ENCODE measurements at places on chromosomes 1 and 21.

DNA sequence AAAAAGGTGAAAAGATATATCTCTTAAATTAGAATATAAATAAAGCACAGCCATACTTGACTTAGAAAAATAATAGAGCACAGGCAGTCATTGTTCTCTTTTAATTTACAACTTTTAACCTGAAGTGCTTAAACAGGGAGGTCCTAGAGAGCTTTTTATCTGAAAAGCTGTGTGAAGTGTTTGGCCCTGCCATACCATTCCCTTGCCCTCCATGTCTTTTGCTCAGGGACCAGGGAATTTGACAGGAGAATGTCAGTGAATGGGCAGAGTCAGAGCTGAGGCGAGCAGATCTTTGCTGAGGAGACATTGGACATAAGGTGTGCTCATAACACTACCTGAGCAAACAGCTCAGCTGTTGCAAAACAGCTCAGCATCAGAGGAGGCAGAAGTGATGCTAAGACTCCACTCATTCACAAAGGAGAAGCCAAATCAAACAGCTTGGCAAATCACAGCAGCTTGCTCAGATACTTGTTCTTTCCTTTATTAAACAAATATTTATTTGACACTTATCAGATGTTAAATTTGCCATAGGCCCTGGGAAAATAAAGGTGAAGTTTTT is 14.9 kb upstream of the MGST3 start:
- DNase-seq, result no peak

DNA sequence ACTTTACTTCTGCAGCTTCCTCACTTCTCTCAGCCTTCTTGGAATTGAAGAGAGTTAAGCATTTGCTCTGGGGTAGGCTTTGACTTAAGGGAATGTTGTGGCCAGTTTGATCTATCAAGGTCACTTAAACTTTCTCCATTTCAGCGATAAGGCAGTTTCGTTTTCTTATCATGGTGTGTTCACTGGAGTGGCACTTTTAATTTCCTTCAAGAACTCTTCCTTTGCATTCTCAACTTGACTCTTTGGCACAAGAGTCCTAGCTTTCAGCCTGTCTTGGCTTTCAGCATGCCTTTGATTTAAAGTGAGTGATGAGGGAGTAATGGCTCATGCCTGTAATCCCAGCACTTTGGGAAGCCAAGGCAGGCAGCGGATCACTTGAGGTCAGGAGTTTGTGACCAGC is 38.7 kb downstream of the HS2ST1 start:
- no peak for DNase-seq

GRCh38 chr1:16421201-16421600 is 16.0 kb downstream of the SPATA21 start:
- DNase-seq, result no peak

DNA sequence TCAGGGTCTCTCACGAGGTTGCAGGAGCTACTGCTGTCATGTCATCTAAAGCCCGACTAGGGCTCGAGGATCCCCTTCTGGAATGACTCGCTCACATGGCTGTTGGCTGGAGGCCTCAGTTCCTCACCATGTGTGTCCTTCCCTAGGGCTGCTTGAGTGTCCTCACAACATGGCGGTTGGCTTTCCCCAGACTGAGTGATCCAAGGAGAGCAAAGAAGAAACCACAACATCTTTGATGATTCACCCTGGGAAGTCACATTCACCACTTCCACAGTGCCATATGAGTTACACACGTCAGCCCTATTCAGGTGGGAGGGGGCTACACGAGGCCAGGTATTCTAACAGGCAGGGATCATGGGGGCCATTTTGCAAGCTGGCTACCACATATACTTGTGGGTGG is 64.9 kb downstream of the FHAD1 start:
- no peak for DNase-seq

DNA sequence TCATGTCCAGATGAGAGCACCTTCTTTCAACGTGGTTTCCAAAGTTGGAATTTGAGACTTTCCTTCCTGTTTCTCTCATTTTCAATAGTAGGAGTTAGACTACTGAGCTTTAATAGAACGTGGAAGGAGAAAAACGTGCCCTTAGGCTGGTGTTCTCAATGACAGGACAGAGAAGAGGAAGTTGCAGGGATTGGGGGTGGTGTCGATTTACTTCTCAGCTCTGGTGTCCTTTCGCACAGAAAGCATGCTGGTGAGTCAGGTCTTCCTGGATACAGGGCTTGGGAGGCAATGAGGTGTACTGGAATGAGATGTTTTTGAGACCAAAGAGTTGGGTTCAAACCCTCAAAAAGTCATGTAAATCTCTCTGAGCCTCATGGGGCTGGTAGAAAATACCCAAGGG is 67.1 kb downstream of the HIVEP3 start:
- DNase-seq, result no peak

DNA sequence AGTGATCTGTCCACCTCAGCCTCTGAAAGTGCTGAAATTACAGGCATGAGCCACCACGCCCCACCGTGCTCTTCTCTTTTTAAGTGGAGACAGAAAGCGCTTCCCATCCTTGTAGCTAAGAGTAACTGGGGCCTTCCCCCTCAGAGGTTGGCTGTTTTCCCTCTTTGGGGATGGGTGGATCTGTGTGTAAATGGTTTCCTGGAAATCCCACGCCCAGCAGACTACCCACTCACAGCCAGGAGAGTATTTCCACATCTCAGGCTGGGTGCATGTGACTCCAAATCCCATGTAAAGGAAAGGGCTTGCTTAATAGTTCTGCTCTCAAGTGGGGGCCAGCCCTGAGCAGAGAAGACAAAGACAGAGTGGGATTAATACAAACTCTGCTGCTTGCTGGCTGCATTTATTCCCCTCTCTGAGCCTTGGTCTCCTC is 19.6 kb upstream of the TCEA3 start:
- no peak for DNase-seq

- DNase-seq, result no peak
Observed at GRCh38 chr1:58854576-58854975, 70.7 kb upstream of the JUN start.

- peak; percentile 85 for DNase-seq
Observed at GRCh38 chr1:203287109-203287893, 18.0 kb upstream of the BTG2 start.

DNA sequence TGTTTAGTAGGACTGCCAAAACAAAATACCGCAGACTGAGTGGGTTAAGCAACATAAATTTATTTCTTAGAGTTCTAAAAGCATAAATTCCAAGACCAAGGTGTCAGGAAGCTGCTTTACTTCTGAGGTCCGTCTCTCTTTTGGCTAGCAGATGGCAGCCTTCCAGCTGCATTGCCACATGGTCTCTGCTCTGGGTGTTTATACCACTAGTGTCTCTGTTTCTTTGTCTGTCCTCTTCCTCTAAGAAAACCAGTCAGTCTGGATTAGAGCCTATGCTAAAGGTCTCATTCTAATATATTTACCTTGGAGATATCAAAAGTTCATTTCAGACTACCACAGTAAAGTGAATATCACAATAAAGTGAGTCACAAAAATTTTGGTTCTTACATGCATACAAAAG is 519.8 kb downstream of the COL11A1 start:
- DNase-seq, result no peak

DNA sequence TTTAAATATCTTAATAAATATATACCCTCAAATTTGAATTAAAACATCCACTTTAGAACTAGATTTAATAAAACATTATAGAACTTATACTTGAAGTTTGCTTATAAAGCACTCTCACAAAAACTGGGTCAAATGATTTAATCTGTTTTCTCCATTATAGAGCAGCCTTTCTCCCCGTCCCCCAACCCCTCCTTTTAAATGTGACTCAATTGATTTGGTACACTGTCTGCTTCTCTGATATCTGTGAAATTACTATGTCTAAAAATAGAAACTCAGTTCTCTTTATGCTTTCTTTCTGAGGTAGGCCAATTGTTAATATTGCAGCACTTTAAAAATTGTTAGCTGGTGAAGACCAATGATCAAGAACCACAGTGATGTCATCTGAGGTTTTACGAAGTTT is 6.9 kb upstream of the ZBTB21 start:
- DNase-seq, result no peak

DNA sequence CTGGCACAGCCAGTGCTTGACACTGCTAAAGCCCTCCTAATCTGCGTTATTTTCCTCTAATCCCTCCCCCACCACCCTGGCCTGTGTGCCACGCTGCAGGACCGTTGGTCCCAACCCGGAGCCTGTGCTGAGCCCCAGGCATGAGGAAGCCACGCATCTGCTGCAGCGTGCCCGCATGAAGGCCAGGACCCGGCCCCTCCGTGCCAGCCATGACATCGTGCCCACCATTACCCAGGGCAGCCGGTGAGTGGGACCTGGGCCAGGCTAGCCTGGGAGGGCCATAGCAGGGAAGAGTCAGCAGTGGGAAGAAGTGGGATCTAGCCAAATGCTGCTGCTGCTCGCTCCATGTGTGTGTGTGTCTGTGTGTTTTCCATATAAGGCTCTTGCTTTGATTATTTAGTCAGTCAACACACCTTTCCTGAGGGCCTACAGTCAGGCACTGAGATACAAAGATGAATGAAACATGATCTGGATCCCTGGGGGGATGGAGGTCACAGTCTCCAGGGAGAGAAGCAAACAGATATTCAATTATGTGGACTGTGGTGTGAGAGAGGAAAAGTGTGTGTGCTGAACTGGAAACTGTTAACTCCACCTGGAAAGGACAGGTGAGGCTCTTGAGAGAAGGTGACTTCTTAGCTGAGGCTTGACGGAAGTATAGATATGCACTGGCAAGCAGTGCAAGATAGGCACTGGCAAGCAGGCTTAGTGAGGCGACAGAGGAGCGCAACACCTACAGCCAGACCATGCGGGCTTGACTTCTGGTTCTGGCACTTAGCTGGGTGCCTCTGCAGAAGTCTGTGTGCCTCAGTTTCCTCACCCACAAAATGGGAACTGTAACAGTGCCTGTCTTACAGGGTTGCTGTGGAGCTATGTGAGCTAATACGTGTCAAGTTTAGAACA is 15.9 kb downstream of the KIAA1614 start:
- no peak for DNase-seq

DNA sequence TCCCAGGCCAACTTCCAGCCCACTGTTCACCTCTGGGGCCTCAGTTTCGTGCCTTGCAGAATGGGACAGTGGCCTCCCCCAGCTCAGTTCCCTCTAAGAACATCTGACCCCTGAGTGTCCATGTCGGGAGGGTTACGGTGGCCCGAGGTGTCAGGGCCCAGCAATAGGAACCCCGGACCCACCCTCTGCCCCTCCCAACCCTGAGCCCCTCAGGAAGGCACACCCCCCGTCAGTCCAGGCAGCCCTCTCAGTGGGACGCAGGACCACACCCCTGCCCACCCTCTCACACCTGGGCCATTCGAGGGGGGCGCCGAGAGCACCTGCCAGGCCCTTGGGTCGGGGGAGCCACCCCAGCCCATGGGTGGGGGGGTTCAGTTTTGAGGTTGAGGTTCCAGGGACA is 447 bp downstream of the TTC34 start:
- no peak for DNase-seq

- DNase-seq, result no peak
Observed at GRCh38 chr1:47196622-47197021, 6.8 kb upstream of the PDZK1IP1 start.

DNA sequence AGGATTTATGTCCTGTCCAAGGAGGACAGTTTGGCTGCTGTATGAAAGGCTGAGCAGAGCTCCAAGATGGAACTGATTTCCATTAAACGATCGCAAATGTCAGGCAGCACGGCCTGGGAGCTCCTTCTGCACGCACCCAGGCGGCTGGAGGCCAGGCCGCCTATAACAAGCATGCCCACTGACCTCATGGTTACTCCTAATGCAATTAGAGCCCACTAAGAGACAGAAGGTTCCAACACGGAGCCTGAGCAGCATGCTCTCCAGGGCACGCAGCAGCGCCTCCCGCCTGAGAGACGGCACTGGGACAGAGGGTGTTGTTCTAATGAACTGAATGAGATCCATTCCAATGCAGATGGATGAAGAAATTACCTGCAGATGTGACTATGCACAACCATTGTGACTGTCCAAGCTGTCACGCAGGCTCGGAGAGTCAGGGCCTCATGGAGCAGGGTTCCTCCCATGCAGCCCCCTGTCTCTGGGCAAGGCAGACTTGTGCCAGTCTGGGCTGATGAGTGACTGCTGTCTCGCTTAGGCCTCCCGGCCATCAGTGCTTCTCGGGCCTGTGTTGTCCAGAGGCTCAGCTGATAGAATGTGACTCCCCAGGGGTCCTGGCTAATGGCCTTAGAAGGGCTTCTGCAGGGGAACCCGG is 25.2 kb upstream of the CDCA8 start:
- DNase-seq, result no peak

DNA sequence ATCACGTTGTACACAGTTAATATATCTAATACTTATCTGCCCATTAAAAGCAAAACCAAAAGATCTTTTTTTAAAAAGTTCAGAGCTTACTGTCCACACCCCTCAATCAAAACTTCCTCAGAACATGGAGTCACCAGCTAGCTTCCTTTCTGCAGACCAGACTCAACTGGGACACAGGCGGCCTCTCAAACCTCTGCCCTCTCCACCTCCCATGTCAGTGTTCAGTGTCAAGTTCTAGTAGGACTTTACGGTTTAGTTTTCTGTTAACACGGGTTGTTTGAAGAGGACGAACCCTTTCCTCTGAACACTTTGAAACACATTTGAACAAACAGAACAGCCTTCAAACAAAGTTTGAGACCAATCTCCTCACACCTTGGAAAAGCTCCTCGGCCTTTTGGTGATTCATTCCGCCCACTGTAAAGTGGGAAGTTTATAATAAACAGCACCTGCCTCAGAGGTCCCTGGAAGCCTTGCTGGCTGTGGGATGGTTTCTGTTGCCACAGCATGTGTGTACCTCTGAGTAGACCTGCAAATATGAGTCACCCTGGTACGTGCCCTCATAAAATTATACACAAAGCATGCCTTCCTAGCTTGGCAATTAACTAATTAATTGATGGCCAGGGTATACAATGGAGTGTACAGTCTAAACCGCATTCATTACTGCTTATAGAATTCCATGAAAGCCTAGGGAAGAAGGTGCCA is 48.4 kb upstream of the SIPA1L2 start:
- no peak for DNase-seq

DNA sequence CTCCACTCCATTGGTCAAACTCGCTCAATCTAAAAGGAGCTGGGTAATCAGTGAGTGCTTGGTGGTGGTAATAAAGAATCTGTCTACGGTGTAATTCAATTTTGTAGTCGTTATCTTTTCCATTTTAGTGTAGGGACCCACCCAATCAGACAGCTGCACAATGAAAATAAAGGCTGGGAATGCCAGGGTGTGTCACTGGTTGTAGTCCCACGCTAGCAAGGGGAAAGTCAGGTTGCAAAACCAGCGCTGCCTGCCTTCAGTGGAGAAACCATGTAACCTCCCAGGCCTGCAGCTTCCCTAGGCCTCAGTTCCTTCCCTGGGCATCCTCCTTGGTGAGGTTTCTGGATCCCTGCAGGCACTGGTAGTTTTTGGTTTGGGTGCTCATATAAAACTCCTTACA is 49.4 kb upstream of the PPP2R5A start:
- DNase-seq, result no peak

GRCh38 chr1:172680733-172681275 is 21.9 kb downstream of the FASLG start:
- no peak for DNase-seq

DNA sequence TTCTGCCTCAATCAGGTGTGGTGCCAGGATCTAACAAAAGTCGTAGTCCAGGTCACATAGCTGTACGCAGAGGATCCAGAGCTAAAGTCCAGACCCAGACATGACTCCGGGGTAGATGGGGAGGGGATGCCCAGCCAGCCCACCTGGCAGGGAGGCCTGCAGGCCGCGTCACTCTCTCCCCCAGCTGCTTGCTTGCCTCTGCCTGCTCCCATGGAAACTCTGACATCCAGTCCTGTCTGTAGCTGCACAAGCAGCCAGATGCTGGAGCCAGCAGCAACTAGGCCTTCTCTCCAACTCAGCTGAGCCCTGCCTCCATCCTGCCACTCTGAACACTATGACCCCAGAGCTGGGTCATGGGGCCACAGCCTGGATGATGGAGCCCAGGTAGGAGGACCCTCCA is 8.1 kb downstream of the COL8A2 start:
- DNase-seq, result no peak
